Liver (tissue), 10 donors: ENCODE measurements at places on chromosomes 13 and 19. TPM values are rescaled to one million over a fixed set of nuclear protein-coding genes. Genes with fewer than 3 reads are reported as not detected.

- DNase-seq: no peak
- H3K4me3 ChIP-seq: peak overlapping the region; percentile 99
- H3K27ac ChIP-seq: no peak overlapping the region
- H3K36me3 ChIP-seq: no peaks in the 10 kb centered on the region
- H3K4me1 ChIP-seq: peaks cover 1% of the 10 kb centered on the region
- no peaks in the 10 kb centered on the region for H3K27me3 ChIP-seq
These were observed 1.2 kb upstream of the SLAIN1 start for GRCh38 chr13:77696006-77696878.

GRCh38 chr13:56378566-56378965 lies 762.2 kb upstream of the PRR20A start:
- no peak overlapping the region for H3K27ac ChIP-seq
- no peaks in the 10 kb centered on the region for H3K36me3 ChIP-seq
- no peaks in the 10 kb centered on the region for H3K27me3 ChIP-seq
- no peak overlapping the region for H3K4me3 ChIP-seq
- DNase-seq: no peak

DNA sequence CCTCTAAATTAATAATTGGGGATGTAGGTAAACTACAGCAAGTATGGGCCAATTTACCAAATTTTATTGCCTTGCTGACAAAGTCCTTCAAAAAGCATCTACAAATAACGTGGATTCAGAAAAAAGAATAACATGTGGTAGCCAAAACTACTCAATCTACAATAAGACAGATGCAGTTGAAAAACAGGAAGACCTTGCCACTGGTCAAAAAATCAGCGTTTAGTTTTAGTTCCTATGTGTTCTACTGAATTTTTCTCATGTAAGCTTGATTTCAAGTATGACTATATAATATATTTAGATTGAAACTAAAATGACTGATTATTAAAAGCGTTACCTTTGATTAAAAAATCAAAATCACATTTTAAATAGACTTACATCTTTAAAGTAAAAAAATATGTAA lies 1317.6 kb downstream of the PCDH9 start:
- no peak for DNase-seq
- H3K36me3 ChIP-seq: no peaks in the 10 kb centered on the region
- no peaks in the 10 kb centered on the region for H3K27me3 ChIP-seq
- H3K4me3 ChIP-seq: no peak overlapping the region

DNA sequence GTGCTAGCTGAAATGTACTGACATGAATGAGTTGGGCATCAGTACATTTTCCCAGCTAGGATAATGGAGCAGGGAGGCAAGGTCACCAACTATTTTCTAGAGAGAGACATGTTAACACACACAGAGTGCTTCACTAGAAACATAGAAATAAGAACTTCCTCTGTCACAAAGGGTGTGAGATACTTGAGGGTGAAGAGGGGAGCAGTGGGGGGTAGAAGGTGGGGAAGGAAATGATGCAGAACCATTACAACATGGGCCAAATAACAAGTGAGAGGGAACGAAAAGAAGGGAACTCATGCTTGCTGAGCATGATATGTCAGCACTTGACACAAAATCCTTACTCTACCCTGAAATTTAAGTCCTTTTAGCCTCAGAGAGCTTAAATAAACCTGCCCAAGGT lies 87.8 kb upstream of the RFC3 start:
- H3K4me1 ChIP-seq: no peaks in the 10 kb centered on the region
- H3K36me3 ChIP-seq: no peaks in the 10 kb centered on the region
- no peak overlapping the region for H3K27ac ChIP-seq
- H3K27me3 ChIP-seq: no peaks in the 10 kb centered on the region

DNA sequence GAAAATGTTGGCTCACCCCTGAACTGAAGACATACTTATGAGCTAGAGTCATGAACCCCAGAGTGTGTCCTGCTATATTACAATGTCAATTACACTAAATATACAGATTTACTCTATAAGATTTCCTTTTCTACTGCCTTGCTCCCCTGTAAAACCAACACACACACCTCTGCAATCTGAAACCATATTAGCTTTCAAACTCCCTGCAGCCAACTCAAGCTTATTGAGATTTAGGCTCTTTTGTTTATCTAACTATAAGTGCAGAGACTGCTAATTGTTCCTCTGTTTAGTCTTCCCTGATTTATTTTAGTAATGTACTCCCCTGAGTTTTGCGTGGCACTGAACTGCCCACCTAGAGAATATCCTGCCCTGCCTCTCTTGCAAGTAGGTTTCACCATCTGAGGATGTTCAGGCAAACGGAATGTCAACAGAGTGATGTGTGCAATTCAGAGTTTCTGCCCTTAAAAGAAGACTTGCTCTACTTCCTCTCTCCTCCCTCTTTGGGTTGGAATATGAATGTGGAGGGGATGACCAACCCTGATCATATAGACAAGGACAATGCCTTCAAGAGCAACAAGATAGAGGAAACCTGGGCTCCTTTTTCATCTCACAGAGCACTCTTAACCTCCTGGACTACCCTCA lies 22.3 kb downstream of the FAM216B start:
- H3K4me1 ChIP-seq: no peaks in the 10 kb centered on the region
- no peak overlapping the region for H3K27ac ChIP-seq
- H3K27me3 ChIP-seq: no peaks in the 10 kb centered on the region
- H3K4me3 ChIP-seq: no peak overlapping the region

Gene SLITRK6
- total RNA-seq: 0.59 TPM

- no peaks in the 10 kb centered on the region for H3K27me3 ChIP-seq
- peak; percentile 72 for DNase-seq
- peaks cover 5% of the 10 kb centered on the region for H3K36me3 ChIP-seq
- H3K4me1 ChIP-seq: peaks cover 3% of the 10 kb centered on the region
These were observed at the start of gene CRB3 for GRCh38 chr19:6464070-6464873. Gene CRB3, plus strand, starts transcription at chr19:6464271. Its CDS starts 431 bp downstream, at chr19:6464702.
